ENCODE measurements at places on chromosomes 4 and X. TPM values are rescaled to one million over a fixed set of nuclear protein-coding genes. Genes with fewer than 3 reads are reported as not detected.
A peak's percentile ranks its signal among the peaks of the same experiment; 100 is the strongest.

GRCh38 chr4:62814510-62815047, 1594.7 kb downstream of the TECRL start:
- no peaks in the 10 kb centered on the region for H3K27me3 ChIP-seq
- H3K4me3 ChIP-seq = no peak overlapping the region
- no peaks in the 10 kb centered on the region for H3K4me1 ChIP-seq
- no peaks in the 10 kb centered on the region for H3K36me3 ChIP-seq

DNA sequence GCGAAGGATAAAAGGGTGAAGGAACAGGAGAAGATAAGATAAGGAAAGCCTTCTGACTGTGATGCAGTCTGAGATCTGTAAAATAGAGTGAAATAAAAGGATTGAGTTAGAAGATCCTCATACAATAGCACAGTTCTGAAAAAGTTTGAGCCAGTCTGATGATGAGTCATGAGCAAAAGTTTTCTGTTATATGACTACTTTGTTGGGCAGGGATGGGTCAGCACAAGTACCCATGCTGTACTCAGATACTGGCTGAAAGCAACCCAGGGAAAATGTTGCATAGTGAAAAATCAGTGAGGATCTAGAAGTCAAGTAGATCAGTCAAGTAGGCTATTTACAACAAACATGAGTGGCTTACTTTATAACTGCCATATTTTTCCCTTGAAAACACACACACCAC, 253.5 kb downstream of the PCDH10 start:
- H3K27me3 ChIP-seq = no peaks in the 10 kb centered on the region
- no peaks in the 10 kb centered on the region for H3K36me3 ChIP-seq
- H3K27ac ChIP-seq = no peak overlapping the region
- no peak for DNase-seq
- H3K4me3 ChIP-seq = no peak overlapping the region

CITED1 gene
- 0.36 TPM for total RNA-seq

AFM gene
- not detected for total RNA-seq

GRCh38 chr4:40453912-40454311, 118.8 kb downstream of the CHRNA9 start:
- H3K4me3 ChIP-seq = no peak overlapping the region
- no peaks in the 10 kb centered on the region for H3K36me3 ChIP-seq
- no peak for DNase-seq
- H3K27ac ChIP-seq = no peak overlapping the region
- H3K4me1 ChIP-seq = no peaks in the 10 kb centered on the region
- H3K27me3 ChIP-seq = no peaks in the 10 kb centered on the region

DNA sequence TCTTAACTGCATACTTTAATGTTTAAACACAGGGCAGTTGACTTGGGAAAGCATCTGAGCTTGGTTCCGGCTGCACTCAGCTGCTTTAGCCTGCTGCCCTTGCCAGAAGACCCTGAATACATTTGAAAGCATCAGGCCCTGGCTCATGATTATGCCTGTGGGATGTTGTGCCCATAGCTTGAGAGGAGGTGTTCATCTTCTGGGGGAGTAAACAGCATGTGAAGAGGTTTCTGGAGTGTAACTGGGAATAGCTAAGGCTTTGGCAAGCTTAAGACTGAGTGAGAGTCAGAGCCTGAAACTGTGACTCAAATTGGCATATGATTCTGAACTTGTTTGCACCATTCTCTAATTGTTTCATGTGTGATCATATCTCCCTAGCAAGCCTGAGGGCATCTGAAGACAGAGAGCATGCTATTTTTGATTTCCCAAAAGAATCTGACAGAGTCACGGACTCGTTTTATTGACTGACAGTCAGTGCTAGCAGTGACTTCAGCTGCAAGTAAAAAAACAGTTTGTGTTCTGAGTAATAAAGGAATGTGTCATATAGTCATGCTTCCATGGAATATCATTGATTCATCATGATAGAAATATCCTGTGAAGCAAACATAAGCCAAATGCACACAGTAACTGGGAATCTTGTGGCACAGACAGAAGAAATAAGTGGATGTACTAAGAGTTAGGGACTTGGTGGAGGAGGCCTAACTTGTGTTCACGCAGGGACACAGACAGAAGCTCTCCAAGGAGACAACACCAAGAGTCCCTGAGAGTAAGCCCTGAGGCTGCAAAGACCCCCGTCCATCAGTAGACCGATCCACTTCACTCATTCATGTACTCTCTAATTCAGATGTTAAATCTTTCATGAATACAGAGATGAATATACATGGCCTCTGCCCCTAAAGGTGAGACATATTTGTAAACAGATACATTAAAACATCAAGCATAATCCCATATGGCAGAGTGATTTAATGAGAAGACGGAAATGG, 100.7 kb downstream of the SYNPO2 start:
- H3K4me3 ChIP-seq = no peak overlapping the region
- H3K27ac ChIP-seq = no peak overlapping the region
- DNase-seq = peak; percentile 65
- H3K27me3 ChIP-seq = no peaks in the 10 kb centered on the region

DNA sequence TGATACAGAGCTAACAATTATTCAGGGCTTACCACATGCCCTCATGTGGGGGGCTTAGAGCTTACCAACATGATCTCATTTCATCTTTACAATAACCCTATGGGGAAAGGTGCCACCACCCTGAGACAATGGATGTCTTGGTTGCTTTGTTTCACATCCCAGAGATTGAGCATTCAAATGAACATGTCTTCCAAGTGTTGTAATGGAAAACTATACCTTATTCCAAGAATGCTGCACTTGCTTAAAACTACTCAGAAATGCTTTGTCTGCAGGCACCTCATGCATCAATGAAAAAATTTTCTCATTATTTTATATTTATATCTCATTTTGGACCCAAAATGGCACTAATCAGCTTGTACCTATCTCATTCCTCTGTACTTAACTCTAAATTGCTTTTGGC, 34.6 kb downstream of the BCLAF3 start:
- H3K27ac ChIP-seq = no peak overlapping the region
- H3K27me3 ChIP-seq = no peaks in the 10 kb centered on the region
- H3K36me3 ChIP-seq = no peaks in the 10 kb centered on the region
